GM12878 (cell line): ENCODE measurements at places on chromosomes 13 and 19. TPM values are rescaled to one million over a fixed set of nuclear protein-coding genes. Genes with fewer than 3 reads are reported as not detected.

GRCh38 chr13:77333594-77333993, 6.7 kb upstream of the MYCBP2 start:
- no peak for DNase-seq

DNA sequence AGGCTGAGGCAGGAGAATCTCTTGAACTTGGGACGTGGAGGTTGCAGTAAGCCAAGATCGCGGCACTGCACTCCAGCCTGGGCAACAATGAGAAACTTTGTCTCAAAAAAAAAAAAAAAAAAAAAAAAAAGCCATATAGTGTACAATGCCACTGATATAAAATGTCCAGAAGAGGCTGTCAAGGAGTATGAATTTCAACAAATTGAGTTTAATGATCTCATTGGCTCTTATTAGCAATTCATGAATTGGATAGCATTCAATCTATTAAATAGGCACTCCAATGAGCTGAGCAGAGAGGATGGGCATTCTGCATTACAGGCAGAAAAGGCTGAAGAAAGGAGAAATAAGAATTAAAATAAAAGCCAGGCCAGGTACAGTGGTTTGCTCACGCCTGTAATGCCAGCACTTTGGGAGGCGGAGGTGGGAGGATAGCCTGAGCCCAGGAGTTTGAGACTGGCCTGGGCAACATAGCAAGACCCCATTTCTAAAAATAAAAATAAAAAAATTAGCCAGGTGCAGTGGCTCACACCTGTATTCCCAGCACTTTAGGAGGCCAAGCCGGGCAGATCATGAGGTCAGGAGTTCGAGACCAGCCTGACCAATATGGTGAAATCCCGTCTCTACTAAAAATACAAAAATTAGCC, 757 bp upstream of the LMNB2 start:
- DNase-seq: no peak

DNA sequence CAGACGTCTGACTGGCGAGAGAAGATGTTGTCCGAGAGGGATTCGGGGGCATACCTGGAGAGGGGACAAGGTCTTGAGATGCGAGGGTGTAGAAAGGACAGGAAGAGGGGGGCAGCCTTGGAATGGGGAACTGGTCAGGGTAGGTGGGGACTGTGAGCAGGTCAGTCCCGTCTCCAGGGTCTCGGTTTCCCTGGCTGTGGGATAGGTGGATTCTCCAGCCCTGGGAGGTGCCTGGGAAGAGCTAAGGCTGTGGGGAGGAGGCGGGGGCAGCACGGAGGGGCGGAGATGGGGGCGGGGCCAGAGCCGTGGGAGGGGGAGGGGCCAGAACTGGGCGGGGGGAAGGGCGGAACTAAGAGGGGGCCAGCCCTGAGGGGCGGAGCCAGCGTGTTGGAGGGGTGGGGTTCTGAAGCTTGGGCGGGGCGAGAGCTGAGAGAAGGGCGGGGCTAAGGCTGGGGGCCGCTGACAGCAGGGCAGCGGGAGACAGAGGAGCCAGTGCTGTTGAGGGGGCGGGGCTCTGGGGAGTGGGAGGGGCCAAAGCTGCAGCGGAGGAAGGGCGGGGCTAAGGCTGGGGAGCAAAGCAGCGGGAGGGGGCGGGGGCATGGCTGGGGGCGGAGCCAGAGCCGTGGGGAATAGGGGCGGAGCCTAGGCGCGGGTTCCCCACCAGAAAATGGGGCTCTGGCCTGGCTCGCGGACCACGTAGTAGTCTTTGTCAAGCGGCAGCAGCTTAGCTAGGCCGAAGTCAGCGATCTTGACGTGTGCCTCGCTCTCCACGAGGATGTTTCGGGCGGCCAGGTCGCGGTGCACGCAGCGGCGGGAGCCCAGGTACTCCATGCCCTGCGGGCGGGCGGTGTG, 9.5 kb upstream of the INSL3 start:
- no peak for DNase-seq

GRCh38 chr19:31350033-31350692, 927 bp upstream of the TSHZ3 start:
- no peak for DNase-seq

GRCh38 chr13:105329359-105329758, 1206.1 kb downstream of the EFNB2 start:
- DNase-seq: no peak

DNA sequence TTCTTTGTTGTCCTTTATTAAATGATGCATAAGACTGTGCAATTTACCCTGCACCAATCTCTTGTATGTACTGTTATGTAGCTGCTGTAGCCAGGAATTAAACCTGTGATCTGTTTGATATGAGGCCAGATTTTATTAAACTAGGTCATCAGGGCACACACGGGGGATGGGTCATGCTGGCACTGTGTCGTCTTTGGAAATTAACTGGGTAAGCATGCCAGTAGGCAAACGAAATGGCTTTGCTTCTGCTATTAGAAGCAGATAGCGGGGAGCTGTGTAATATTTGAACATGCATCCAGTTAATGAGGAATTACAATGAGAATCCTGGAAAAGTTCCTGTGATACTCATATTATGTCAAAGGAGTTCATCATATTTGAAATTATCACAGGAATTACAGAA, 23.5 kb downstream of the MTUS2 start:
- no peak for DNase-seq

DNA sequence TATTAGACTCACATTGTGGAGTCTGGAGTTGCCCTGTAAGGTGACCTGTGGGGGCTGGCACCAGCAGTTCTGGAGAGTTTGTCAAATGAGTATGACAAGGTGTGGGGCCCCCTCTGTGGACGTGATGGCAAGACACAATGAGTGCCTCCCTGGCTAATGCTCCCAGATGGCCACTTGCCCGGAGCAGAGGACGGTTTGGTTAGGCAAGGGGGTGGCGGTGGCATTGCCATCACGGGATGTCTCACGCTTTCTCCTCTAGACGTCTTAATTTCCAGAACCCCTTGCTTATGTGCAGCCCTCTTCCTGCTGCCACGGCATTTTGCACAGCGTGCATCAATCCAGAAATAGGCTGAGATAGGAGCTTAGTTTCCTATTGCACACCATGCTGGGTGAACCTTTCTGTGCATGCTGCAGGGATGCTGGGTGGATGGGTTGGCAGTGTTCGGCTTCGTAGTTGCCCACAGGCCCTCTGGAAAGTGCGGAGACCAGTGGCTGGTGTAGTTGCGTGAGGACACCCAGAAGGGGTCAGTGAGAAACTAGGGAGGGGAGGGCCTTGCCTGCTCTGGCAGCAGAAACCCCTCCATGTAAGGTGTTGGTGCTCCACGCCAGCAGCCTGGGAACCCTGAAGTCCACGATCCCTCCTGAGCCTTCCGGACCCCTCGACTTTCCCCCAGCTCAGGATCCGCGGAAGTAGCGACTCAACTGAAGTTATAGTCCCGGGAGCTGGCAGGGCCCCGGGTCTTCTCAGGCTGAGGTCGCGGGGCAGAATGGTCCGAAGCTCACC, 18.1 kb upstream of the LRP3 start:
- DNase-seq: no peak

- DNase-seq: no peak
These were observed 58.5 kb upstream of the SLITRK1 start for GRCh38 chr13:83940742-83941141.

DNA sequence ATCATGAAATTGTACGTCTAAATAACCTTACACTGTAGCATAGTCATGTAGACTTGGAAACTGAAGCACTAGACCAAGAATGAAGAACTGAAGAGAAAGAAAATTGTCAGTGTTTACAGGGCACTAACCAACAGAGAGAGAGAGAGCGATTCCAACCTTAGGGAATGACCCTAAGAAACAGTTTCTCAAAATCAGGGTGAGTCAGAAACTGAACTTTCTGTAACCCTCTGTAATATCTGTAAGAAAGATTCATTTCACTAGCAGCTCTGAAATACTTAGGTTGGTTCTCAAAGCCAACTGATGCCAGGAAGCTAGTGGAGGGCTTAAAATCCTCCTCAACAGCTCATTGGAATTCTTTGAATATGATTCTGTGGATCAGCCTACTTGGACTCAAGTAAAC, 936.9 kb downstream of the EFNB2 start:
- DNase-seq: no peak

GRCh38 chr13:98526182-98526512, 50.8 kb downstream of the STK24 start:
- DNase-seq: no peak

The KMT5C gene
- 4.3 and 5.2 TPM in 2 replicates for polyA plus RNA-seq

The GNG7 gene
- polyA plus RNA-seq: 9.8 and 10.4 TPM in 2 replicates
